Caudate nucleus (tissue), 63 donors: ENCODE measurements at places on chromosomes 6 and 20.

GRCh38 chr20:50246367-50247195 is 56.0 kb downstream of the CEBPB start:
- no peak for DNase-seq

- no peak for DNase-seq
Measured at GRCh38 chr6:147109707-147110106, 94.5 kb upstream of the STXBP5 start.

DNA sequence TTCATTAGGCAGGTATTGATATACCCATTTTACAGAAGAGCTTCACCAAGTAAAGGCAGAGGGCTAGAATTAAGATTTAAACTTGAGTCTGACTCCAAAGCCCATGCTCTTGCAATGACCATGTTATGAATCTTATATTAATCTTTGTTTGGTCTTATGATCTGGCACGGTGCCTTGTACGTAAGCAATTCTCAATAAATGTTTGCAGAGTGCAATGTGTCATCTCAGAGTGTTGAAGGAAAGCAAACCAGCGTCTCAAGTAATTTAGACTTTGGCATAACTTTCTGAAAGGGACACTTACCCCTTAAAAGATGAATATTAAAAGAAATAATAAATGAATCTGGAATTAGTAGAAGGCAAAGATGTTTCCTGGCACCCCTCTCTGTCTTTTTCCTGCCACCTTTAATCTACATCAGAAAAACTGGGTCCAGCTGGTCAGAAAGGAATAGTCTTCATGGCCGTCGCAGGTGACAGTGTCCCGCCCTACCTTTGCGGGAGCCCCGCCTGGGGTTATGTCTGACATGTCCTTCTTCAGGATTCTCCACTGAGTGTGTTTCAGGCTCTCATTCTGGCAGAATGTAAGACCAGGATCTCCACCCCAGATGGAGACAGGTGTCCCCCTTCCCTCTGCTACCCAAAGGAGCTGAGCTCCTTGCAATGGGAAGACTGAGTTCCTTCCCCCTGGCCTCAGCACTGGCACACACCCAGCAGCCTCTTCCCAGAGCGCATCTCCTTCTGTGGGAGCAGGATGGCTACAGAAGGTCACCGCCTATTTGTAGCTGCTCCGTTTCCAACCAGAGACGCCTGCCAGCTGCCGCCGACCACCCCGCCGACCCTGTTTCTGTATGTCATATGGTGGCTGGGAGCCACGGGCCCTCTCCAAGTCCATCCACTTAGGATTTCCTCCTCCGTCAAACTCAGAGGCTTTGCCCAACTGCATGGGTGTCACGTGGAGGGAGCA is 266.3 kb upstream of the ECI2 start:
- DNase-seq: no peak

DNA sequence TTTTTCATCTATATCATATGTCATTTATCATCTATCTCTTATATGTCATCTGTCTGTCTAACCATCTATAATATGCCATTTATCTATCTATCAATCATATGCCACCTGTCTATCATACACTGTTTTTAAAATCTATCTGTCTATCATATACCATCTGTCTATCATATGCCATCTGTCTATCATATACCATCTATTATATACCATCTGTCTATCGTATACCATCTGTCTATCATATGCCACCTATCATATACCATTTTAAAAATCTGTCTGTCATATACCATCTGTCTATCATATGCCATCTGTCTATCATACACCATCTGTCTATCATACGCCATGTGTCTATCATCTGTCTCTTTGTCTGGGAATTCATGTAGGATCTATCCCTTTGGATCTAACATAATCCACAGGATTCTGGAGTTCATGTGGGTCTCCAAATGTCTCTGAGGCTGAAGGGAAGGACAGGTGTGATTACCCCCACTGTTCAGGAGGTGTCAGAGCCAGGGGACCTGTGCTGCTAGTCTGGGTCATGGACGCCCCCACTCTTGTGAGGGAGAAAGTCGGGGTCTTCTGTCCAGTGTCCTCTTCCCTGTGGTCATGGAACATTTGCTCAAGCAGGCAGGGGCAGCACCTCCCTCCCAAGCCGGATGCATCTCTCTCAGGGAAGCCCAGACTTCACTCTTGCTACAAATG is 36.9 kb upstream of the FRMD1 start:
- no peak for DNase-seq
